ENCODE measurements at places on chromosomes 13 and 19. TPM values are rescaled to one million over a fixed set of nuclear protein-coding genes. Genes with fewer than 3 reads are reported as not detected.
A peak's percentile ranks its signal among the peaks of the same experiment; 100 is the strongest.

DNA sequence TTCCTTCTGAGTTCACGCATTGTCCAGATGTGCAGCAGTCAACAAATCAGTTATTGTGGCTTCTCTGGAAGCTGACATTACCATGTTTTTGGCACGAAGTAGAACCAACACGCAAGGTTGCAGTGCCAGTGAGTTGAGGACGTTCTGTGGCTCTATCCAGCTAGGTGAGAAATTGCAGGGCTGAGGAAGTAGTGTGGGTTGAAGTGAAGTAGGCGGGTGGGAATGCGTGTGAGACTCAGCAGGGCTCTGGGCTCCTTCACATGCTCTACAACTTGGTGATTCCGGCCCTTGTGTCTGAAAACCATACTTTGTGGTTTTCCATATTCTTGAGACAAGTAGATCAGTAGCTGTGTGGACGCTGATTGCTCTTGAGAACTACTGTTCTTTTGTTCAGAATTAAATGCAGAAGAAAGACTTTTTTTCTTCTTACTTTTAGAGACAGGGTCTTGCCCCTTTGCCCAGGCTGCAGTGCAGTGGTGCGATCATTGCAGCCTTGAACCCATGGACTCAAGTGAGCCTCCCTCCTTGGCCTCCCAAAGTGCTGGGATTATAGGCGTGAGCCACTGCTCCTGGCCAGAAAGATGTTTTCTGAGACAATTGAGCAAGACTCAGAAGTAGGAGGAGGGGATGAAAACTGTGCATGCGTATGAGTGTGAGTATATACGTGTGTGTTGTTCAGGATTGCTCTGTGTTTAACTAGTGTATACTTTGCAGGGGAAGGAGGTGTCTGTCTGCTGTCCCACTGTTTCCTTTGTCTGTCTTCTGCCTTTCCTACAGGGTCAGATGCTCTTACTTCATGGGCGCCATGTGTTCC is 46.2 kb downstream of the GATAD2A start:
- no peak for DNase-seq

GRCh38 chr13:34731486-34731885 is 210.6 kb upstream of the NBEA start:
- no peak for DNase-seq

- no peak for DNase-seq
Measured at GRCh38 chr19:39737351-39737750, 478 bp downstream of the CLC start.

Gene GAPDHS
- total RNA-seq, result not detected

Gene GSX1
- total RNA-seq, result not detected

DNA sequence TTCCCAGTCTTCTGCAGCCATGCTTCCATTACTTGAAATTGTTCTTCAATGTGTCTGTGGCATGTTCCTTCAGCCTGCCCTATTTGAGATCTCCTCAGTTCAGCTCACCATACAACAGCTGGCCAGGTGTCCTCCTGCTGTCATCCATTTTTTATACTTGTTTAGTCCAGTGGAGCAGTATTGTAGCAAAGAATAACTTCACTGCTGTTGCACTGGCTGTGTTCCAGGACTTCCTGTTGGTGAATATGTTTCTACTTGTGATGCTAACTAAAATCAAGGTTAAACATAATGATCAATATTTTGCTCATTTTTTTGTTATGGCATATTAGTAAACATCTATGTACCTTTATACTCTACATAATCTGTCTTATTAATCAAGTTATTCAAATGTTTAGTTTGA is 1394.1 kb downstream of the PCDH9 start:
- no peak for DNase-seq

Gene ZNF665
- 7.1 TPM for total RNA-seq

- no peak for DNase-seq
Measured at GRCh38 chr19:19256072-19256969, 16.8 kb downstream of the TM6SF2 start.

GRCh38 chr13:26198116-26198515 is 24.0 kb downstream of the RNF6 start:
- no peak for DNase-seq

GRCh38 chr13:45149964-45150363 is 29.7 kb downstream of the GTF2F2 start:
- DNase-seq, result no peak

GRCh38 chr13:59203855-59204254 is 959.9 kb downstream of the DIAPH3 start:
- DNase-seq, result no peak

Gene SKA3
- 1.7 TPM for total RNA-seq

DNA sequence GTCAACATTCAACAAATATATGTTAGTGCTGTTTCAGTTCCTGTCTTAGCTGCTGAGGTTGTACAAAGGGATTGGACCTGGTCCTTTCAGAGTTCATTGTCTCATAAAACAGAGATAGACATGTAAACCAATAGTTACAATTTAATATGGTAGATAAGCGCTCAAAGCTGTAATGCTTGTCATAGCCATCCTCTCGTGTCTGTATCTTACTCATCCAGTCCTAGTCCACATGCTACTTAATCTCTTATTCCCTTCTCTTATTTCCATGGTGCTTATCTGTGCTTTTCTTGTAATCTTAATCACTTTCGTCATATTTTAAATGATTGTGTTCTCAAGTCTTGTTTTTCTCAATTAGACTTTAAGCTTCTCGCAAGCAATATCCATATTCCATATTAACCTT is 185.2 kb upstream of the OBI1 start:
- no peak for DNase-seq

DNA sequence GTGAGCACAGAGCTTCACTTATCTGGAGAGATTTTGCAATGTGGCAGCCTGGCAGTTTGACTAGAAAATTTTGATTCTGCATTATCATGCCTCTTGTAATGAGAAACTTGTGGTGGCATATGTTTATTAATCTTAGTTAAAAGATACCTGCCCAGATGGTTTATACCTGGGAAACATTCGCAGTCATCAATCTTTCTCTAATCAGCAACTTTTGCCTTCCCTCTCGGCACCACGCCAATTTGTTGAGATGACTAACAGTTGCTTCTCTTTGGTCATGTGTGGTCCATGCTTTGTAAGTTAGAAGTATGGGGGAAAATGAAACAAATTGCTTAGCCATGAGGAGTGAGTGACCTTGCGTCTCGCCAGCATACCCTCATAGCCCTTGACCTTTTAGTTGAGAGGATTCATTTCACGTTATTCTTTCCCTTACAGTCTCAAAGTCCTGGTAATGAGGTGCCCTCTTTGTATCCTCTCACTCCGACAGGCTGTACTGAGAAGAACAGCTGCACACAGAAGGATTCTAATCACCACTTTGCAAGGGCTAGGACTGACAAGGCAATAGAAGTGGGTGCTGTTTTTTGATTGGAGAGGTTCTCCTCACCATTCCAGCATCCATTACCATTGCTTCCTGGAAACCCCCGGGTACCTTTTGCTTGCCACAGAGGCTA is 201.4 kb downstream of the OXGR1 start:
- DNase-seq, result no peak

DNA sequence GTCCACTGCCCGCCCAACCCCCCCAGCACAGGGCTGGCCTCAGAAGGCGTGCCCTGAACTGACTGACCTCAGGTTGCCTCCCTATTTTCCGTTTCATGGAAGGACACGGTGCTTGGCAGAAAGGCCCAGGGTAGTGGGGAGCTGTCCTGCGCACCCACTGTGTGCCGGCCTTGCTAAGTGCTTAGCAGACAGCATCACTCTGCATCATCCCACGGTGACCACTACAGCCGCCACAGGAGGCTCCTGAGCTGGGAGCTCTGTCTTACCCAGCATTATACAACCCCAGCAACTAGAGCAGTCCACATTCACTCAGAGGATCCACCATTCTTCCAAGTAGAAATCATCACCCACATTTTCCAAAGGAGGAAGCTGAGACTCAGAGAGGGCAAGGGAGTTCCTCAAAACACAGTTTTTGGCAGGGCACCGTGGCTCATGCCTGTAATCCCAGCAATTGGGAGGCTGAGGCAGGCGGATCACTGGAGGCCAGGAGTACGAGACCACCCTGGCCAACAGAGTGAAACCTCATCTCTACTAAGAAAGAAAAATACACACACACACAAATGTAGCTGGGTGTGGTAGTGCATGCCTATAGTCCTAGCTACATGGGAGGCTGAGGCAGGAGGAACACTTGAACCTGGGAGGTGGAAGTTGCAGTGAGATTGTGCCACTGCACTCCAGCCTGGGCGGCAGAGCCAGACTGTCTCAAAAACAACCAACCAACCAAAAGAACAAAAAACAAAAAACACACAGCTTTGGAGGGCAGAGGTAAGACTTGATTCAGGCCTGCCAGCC is 1.6 kb downstream of the SBK2 start:
- DNase-seq, result no peak

GRCh38 chr19:18259893-18260292 is 14.4 kb downstream of the IQCN start:
- no peak for DNase-seq

DNA sequence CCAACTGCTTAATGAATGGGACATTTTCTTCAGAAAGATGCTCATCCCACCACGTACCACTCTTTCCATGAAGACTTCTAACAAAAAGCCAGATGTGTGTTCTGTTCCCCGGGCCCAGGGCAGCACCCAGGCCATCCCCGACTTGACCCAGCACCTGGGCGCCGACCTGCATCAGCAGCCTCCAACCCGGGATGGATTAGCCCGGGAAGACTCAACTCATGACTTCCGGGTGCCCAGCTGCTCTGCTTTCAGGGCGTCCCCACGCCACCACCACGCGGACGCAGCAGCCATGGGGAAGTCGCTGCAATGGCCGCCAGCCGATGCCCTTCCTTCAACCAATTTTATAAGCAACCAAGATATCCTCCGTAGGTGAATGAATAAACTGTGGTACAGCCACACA is 123.8 kb upstream of the TUBA3C start:
- DNase-seq, result no peak

GRCh38 chr19:17078036-17078919 is 2.7 kb downstream of the MYO9B start:
- DNase-seq, result no peak

DNA sequence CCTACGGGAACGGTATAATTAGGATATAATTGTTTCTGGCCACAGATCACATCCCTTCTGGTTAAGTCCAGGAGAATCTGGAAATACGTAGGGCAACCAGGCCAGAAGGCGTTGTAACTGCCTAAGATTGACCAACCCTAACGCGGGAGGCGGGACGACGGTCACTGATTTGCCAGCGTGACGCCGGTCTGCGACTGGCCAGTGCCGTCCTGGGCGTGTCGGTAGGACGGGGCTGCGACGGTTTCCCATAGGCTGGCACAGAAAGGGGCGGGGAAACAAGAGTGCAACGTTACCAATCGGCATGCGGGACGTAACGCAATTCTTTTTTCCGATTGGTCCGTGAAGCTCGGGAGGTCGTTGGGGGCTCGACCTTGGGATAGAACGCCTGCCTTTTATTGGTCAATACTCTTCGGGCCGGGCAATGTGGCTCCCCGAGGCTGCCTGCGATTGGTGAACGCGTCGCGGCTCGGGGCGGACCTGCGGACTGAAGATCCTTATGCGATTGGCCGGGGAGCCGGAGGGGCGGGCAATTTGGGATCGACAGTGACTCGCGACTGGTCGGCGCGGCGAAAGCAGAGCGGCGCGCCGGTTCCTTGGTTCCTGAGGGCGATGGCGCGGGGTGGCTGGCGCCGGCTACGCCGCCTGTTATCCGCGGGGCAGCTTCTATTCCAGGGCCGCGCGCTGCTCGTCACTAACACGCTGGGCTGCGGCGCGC is at the start of gene MPV17L2:
Gene MPV17L2 (plus strand): TSS at position 546 of the 715 bp plus-strand sequence. CDS start 64 bp downstream, at position 610.
- peak; percentile 90 for DNase-seq

Gene LRRC8E
- not detected for total RNA-seq

DNA sequence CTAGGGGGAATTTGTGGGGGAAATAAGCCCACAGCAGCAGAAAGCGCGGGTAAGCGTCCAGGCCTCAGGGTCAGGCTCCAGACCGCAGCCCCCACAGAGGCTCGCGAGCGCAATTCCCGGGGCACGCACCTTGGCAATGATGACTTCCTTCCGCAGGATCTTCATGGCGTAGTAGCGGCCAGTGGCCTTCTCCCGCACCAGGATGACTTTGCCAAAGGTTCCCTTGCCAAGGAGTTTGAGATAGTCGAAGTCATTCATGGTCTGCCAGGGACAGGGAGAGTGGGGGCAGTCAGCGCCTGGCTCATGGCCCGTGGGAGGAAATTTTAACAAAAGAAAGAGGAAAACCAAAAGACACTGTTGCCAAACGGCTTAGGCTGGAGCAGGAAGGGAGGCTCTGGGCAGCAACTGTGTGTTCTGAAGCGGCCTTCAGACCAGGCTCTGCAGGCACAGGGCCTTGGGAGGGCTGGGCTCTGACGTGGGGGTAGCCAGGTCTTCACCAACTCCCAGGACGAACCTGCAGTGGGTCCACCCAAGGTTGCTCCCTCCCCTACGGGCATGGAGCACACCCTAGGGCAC is 15.4 kb upstream of the CCNP start:
- DNase-seq, result no peak

- no peak for DNase-seq
Measured at GRCh38 chr13:33536601-33537000, 251.0 kb upstream of the STARD13 start.

Gene PODNL1
- not detected for total RNA-seq

GRCh38 chr13:105345131-105345530 is 1190.3 kb downstream of the EFNB2 start:
- no peak for DNase-seq

DNA sequence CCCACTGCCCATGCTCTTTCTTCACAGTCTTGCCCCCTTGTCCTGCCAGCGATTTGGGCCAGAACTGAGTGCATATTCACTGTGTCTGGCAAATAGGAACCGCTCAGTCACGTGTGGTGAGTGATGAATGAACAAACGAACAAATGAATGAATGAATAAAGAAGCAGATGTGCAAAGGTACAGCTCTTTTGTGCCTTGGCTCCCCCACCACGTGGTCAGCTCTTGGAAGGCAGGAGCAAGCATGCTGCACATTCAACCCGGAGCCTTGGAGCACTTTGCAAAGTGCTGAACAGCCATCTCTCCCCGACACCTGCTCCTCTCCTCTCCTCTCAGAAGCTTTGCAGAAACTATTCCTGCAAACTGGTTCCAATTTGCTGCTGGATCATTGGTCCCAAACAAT is 52.4 kb downstream of the LATS2 start:
- no peak for DNase-seq

Gene LRRC4B
- not detected for total RNA-seq

Gene PCDH17
- not detected for total RNA-seq

- DNase-seq, result peak; percentile 64
Measured at GRCh38 chr19:18865973-18866799, 29.8 kb downstream of the CERS1 start.

Gene ZNF790
- total RNA-seq, result 11.5 TPM
